T-helper 17 cell (primary cell): ENCODE measurements at places on chromosomes 4 and X. TPM values are rescaled to one million over a fixed set of nuclear protein-coding genes. Genes with fewer than 3 reads are reported as not detected.

Gene NUP62CL
- total RNA-seq = 2.2 TPM

GRCh38 chrX:11535156-11535919 lies 130.4 kb downstream of the ARHGAP6 start:
- no peak for DNase-seq
- no peaks in the 10 kb centered on the region for H3K36me3 ChIP-seq
- no peaks in the 10 kb centered on the region for H3K27me3 ChIP-seq
- H3K4me1 ChIP-seq = no peaks in the 10 kb centered on the region
- H3K27ac ChIP-seq = no peak overlapping the region
- no peak overlapping the region for H3K4me3 ChIP-seq

GRCh38 chr4:29002151-29002550 lies 1718.0 kb upstream of the PCDH7 start:
- no peaks in the 10 kb centered on the region for H3K36me3 ChIP-seq
- no peaks in the 10 kb centered on the region for H3K4me1 ChIP-seq
- no peak for DNase-seq
- no peak overlapping the region for H3K4me3 ChIP-seq

- no peaks in the 10 kb centered on the region for H3K36me3 ChIP-seq
- DNase-seq = no peak
- no peak overlapping the region for H3K4me3 ChIP-seq
- H3K27ac ChIP-seq = no peak overlapping the region
- no peaks in the 10 kb centered on the region for H3K27me3 ChIP-seq
Measured at GRCh38 chrX:42241421-42241820, 318.1 kb upstream of the CASK start.

GRCh38 chr4:141028024-141028529 lies 105.2 kb downstream of the RNF150 start:
- no peak overlapping the region for H3K4me3 ChIP-seq
- peaks cover 23% of the 10 kb centered on the region for H3K27me3 ChIP-seq
- H3K27ac ChIP-seq = no peak overlapping the region
- DNase-seq = no peak
- H3K36me3 ChIP-seq = no peaks in the 10 kb centered on the region

Gene EIF2S3
- total RNA-seq = 172 TPM

- no peak for DNase-seq
- H3K27me3 ChIP-seq = peaks cover 10% of the 10 kb centered on the region
- H3K4me1 ChIP-seq = no peaks in the 10 kb centered on the region
- H3K27ac ChIP-seq = no peak overlapping the region
Measured at GRCh38 chr4:162497564-162498167, 333.9 kb upstream of the FSTL5 start.

- no peak overlapping the region for H3K27ac ChIP-seq
- no peak overlapping the region for H3K4me3 ChIP-seq
- peaks cover 40% of the 10 kb centered on the region for H3K27me3 ChIP-seq
- H3K4me1 ChIP-seq = no peaks in the 10 kb centered on the region
Measured at GRCh38 chr4:185709802-185710486, 102.0 kb downstream of the SORBS2 start.
